ENCODE measurements at places on chromosomes 11 and 22.

DNA sequence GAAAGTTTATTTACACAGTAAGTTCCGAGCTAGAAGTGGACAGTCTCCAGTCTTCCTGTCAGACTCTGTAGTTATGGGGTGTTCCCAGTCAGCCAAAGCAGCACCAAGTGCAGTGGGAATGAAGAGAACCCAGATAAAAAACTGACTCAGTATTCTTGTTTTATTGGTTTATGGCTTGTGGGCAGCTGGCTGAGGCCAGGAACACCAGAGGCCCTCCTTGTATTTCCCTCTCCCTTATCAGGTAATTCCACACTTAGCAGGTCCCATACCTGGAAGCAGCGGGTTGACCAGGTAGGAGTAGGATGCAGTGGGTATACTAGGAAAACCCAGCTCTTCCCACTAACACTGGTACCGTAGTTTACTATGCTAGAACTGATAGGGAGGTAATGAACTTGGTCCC lies 3.5 kb upstream of the BACE1-AS start:
- DNase-seq: no peak

- DNase-seq: no peak
Observed at GRCh38 chr11:129320494-129320893, 55.2 kb upstream of the BARX2 start.

- DNase-seq: no peak
Observed at GRCh38 chr22:37764622-37765021, 43.1 kb upstream of the GCAT start.

DNA sequence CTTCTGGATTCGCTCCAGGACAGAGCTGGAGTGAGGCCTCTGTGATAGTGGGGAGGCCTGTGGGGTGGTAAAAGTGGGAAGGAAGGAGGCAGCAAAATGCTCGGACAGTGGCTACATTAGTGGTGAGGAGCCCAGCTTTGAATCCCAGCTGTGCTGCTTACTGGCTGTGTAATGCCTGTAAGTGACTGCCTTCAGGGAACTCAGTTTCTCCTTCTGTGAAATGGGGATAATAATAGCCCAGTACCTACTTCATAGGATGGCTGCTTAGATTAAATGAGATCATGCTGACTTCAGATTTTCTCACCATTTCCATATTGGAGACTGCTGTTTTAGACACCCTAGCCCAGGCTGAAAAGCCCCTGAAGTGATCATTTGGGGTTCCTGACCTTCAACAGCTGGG lies 8.4 kb upstream of the ALX4 start:
- DNase-seq: no peak

GRCh38 chr22:36239150-36239400 lies 252 bp downstream of the APOL2 start:
- DNase-seq: no peak

DNA sequence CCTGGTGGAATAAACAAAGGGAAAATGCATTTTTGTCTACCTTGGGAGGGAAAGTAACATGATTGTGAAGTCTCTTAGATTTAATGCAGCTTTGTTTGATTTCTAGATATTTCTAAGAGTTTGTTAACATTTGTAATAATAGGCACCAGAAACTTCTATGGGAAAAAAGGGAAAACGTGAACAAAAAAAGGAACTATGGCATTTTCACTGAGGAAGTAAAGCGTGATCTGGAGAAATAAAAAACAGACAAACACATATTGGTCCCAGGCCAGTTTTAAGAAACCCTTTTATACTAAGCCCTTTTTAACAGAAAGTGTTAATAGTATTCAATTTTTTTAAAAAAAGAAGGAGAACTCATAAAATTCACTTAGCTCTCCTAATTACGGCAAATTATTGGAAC lies 6.9 kb upstream of the MS4A7 start:
- no peak for DNase-seq

DNA sequence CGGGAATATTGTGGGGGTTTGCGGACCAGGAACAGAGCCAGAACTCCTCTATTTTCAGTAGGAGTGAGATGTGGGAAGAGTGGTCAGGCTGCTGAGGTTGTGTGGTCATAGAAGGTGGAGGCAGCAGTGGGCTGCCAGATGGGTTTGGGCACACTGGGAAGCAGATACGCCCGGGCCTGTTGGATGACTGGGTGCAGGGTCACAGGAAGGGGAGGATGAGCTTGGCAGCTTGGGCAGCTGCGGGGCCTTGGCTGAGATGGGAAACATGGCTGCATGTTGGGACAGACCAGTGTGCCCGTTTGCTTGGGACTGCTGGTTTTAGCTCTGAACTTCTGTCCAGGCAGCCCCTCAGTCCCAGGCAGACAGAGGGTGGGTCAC lies 11.4 kb downstream of the SHANK3 start:
- DNase-seq: no peak

DNA sequence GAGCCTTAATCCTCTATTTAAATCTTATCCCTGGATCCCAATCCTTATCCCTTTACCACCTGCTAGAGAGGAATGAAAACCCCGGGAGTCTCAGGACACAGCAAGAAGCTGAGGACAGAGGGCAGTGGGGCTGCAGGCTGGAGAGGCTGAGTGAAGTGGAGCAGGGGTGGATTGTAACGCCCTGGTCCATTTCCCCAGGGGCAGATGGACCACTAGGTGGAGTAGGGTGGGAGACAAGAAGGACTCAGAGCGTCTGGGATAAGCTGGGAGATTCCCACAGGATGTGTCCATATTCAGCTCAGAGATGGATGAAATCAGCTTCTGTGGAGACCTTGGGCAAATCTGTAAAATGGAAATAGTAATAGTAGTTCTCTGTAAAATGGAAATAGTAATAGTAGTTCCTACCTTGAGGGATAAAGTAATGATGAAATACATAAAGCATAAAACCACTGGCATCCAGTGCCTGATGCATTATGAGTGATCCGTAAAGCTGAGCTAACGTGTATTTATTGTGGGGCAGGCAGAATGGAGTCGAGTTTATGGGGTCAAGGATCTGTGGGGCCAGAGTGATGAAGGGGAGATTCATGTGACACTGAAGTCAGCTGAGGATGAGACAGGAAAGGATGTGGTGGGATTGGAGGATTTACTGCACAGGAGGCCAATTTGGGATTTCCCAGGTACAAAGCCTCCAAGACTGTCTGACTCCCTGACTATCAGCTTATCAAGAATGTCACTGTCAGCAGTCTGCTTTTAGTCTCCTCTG lies 1.9 kb upstream of the ROBO4 start:
- DNase-seq: no peak

GRCh38 chr11:11620921-11621572 lies 758 bp downstream of the GALNT18 start:
- no peak for DNase-seq

GRCh38 chr11:34886609-34887008 lies 29.6 kb downstream of the APIP start:
- no peak for DNase-seq
